ENCODE measurements at places on chromosomes 1 and 21.

GRCh38 chr21:40766381-40766780 lies 80.6 kb downstream of the DSCAM start:
- DNase-seq, result no peak

GRCh38 chr1:7784492-7785071 lies 491 bp downstream of the PER3 start:
- no peak for DNase-seq

- no peak for DNase-seq
These were observed 25.8 kb downstream of the MFSD2A start for GRCh38 chr1:39980555-39981313.

- DNase-seq, result no peak
These were observed 44.9 kb upstream of the EPHA8 start for GRCh38 chr1:22518379-22518778.

DNA sequence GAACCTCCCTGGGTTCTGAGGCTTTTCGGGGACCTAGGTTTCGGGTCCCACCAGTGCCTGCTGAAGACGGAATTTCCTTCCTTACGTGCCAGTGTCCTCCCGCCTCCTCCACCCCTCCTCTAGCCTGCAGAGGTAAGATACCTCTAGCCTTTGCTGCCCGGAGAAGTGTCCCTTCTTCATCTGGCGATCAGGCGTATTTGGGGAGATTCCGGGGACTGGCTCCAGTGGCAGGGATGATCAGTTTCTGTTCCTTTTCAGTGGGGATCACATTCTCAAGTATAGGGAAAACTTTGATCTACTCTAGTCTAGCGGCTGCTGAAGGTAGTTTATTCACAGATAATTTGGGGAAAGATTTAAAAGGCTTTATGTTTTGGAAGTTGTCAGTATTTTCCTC lies 674 bp downstream of the CEP350 start:
- peak; percentile 1 for DNase-seq

GRCh38 chr1:87915771-87916170 lies 587.1 kb downstream of the LMO4 start:
- no peak for DNase-seq

- DNase-seq, result peak; percentile 32
These were observed 33.0 kb downstream of the EPHA2 start for GRCh38 chr1:16122916-16123315.

- DNase-seq, result no peak
These were observed 16.7 kb downstream of the PALMD start for GRCh38 chr1:99662539-99663080.

- DNase-seq, result no peak
These were observed 49.4 kb downstream of the TBCE start for GRCh38 chr1:235416662-235417049.

- DNase-seq, result no peak
These were observed 65.7 kb downstream of the DHRS3 start for GRCh38 chr1:12552111-12552888.

DNA sequence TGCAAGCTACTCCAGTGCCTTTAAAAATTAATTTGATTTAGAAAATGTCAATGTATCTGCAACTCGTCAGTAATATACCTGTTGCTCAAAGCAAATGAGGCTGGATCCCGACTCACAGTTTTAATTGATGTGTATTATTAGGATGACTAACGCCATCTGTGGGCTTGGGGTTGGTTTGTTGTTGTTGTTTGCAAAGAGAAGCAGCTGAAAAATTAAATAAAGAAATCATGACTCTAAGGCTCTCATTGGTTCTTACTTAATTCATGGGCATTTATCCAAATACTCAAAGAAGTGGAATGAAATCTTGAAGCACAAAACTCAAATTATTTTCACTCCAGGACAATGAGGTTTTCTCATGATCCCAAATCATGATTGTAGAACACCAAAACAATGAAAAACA lies 46.4 kb downstream of the SEC16B start:
- DNase-seq, result no peak

GRCh38 chr1:55646181-55646580 lies 431.0 kb upstream of the USP24 start:
- no peak for DNase-seq

All from stimulated activated CD4-positive, alpha-beta T cell treated with anti-CD3 and anti-CD28 coated beads, TNF-alpha, amount 100 ng/mL, for 48 hours (primary cell).